Activated T-cell treated with anti-CD3 and anti-CD28 coated beads, Interleukin-2, amount 50 U/mL, for 72 hours (primary cell): ENCODE measurements at places on chromosomes 12 and 14.

DNA sequence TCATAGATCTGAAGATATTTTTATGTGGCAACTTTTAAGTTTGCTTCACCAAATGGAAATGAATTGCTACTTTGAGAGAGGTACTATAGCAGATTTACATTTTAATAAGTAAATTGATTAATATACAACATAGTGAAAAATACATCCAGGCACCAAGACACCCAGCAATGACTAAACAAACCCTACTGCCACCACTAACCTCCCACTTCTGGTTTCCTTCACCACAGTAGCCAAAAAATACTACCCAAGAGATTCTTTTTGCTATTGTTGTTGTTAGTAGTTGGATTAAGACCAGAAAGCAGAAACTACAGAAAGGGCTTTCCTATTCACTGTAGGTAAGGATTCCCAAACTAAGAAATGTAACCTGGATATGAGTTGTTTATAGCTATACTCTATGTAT lies 54.1 kb downstream of the COCH start:
- DNase-seq, result peak; percentile 14

GRCh38 chr14:67241411-67242167 lies at the start of gene PALS1:
PALS1 (plus strand) TSS chr14:67241435; CDS start chr14:67279171, 37,736 bp downstream.
- DNase-seq, result no peak

GRCh38 chr12:65099182-65099581 lies 21.9 kb downstream of the WIF1 start:
- no peak for DNase-seq

GRCh38 chr14:99986396-99986795 lies 78.8 kb upstream of the EVL start:
- no peak for DNase-seq

DNA sequence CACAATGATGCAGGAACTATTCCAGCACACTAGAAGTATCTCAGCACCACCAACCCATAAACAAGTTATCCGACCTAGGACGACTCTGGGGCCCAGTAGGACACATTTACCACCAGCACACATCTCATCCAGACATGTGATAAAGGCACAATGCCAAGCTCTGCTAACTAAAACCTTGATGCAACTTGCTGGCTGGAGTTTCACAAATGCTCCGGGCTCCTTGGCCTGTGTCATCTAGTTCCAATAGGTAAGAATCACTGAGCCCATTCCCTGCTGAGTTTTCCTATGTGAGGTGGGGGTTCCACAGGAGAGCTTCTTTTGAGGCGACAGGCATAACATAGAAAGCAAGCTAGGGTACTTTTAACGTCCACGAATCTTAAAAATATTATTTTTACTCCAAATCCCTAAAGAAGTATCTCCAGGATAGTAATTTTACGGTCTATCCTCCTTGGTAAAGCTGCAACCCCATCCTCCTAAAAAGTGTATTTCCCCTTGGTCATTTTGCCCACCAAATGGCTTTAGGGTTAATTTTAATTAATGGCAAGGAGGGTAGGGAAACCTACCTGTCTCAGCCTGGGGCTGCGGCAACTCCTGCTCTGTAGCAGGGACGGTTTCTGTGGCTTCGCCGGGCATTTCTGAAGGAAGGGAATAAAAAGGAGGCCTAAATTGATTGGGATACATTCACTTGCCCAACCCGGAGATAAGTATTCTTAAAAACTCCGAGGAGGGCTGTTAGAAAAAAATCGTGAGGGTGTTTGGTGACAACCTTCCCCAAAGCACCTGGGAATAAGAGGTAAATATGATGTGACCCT lies 1.0 kb downstream of the NACA start:
- DNase-seq, result no peak

GRCh38 chr12:126418400-126418799 lies 1353.2 kb downstream of the AACS start:
- DNase-seq, result no peak

GRCh38 chr12:116226026-116226425 lies 51.5 kb downstream of the MED13L start:
- DNase-seq, result no peak

- DNase-seq, result no peak
These were observed 397 bp downstream of the BDKRB1 start for GRCh38 chr14:96256407-96256806.

GRCh38 chr12:32476446-32476845 lies 77.1 kb downstream of the FGD4 start:
- DNase-seq, result no peak

- peak; percentile 81 for DNase-seq
These were observed 45.6 kb downstream of the STAB2 start for GRCh38 chr12:103632554-103633216.

GRCh38 chr14:51733147-51733546 lies 81.4 kb downstream of the FRMD6 start:
- DNase-seq, result no peak

- DNase-seq, result no peak
These were observed 184.7 kb downstream of the MED13L start for GRCh38 chr12:116092776-116093175.

DNA sequence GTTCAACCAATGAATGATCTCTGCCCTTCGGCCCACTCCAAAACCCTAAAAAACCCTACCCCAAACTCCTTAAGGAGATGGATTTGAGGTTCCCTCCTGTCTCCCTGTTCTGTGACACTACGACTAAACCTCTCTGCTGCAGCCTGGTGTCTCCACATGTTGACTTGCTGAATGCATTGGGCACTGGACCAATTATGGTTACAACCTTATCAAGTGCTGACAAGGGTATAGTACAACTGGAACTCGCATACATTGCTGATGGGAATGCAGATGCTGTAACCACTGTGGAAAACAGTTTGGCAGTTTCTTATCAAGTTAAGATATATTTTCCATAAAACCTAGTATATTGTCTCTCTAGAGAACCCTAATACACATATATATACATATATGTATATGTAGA lies 6.3 kb upstream of the DICER1 start:
- DNase-seq, result no peak

GRCh38 chr14:81138429-81138828 lies 82.3 kb downstream of the GTF2A1 start:
- DNase-seq, result no peak

DNA sequence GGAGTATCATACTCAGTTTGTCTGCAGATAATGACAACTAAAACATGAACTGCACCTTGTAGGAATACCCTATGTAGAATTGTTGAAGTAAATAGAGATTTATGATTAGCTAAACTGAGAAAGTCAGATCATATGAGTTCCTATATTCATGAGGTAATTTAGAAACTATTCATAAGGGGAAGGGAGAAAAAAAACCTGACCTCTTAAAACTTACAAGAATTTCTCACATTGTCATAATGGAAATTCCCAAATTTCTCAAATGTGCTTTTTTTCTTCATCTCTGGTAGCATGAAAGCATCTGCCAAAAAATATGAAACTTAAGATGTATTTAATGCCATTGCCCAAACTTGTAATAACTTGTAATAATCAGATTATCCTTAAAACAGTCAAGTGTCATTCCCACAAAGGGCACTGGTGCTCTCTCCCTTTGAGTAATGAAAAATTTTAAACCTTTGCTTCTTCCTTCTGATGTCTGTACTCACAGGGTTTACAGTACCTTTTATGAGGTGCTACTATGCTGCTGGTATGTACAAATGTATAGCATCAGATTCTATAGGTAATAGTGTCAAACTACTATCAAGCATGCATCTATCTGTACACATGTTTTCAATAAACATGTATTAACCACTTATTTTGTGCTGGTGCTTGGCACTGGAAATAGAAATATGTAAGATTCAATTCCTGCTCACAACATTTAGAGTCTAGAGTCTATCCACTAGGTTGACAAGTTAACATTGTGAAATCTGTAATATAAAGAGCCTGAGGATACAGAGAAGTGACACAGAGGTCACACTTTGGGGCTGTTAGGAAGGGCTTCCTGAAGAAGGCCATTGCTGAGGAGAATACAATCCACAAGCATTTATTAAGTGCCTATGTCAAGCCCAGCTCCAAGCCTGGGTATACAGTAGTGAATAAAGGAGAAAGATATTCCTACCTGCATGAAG lies 17.4 kb upstream of the DRAM1 start:
- no peak for DNase-seq

GRCh38 chr14:74425525-74426201 lies 347 bp downstream of the SYNDIG1L start:
- DNase-seq, result peak; percentile 70

DNA sequence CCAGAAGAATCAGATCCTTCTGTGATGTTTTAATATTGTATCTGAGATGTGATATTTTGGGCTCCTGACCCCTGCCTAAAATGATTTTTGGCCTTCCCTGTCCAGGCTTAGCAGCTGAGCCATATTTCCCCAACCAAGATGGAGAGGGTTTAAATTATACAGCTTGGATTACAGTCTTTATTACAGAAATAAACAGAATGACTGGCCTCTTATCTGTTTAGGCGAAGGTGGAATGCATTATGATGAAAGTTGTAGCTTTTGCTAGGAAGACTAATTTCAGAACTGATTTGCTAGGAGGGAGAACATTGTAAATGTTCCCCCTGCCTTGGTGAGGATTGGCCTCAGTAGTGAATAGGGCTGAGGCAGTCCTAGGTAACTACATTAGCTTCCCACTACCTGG lies 23.3 kb downstream of the BMAL2 start:
- no peak for DNase-seq

DNA sequence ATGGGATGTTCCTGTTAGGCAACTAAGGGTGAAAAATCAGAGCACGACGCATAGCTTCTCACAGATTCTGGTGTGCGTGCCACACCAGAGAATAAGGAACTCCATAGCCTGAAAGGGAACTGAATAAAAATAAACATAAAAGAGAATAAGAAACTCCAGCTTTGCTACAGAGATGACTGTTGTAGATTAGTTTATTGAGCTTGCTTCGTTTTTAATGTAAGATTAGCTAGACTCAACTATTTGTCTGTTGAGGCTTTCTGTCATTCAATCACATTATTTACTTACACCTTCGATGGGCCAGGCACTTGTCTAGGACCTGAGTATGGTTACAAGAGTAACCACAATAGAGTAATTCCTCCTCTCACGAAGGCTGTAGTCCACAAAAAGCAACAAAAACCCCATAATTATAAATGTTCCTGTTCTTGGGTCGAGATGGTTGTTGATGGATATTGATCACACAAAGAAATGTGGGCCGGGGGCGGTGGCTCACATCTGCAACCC lies 807 bp upstream of the ZCCHC8 start:
- no peak for DNase-seq

DNA sequence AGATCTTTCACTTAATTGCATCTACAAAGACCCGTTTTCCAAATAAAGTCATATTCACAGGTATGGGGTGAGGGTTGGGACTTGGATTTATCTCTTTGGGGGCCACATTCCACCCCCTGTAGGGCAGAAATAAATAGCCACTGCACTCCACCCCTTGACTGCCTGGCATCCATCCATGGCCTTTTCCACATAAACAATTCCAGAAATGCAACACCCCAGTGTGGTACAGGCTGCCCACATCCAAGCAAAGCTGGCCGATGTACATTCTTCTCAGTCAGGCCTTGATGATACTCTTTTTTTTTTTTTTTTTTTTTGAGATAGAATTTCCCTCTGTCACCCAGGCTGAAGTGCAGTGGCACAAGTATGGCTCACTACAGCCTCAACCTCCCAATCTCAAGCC lies 12.9 kb downstream of the DGLUCY start:
- DNase-seq, result no peak

DNA sequence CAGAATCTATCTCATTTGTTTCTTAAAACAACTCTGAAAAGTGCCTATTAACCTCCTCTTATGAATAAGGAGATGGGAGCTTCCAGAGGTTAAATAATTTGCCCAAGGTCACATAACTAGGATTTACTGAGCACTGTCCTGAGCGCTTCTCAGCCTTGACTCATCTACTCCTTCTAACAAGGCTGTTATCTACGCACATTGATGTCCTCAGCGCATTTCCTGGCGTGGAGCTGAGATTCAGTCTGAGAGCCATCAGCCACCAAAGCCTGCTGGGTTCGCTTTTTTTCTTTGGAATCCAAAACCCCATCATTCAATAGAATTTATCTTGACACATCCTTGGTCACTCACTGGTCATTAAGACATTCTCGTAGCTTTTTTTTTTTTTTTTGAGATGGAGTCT lies 29.3 kb downstream of the AK7 start:
- DNase-seq, result no peak

- DNase-seq, result no peak
These were observed 587 bp downstream of the DLK1 start for GRCh38 chr14:100727086-100727872.

DNA sequence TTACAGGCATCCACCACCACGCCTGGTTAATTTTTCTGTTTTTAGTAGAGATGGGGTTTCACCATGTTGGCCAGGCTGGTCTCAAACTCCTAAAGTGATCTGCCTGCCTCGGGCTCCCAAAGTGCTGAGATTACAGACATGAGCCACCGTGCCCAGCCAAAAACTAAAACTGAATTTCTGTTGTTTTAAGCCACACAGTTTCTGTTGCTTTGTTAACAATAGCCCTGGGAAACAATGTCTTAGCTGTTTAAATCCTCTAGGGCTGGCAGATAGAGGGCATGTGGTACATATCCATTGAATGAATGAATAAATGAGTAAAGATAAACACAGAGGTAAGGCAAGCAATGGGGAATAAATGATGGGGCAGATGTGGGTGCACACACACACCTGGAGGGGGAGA lies 8.0 kb upstream of the EIF5 start:
- DNase-seq, result no peak

GRCh38 chr12:49233842-49234526 lies 30.9 kb upstream of the TUBA1C start:
- DNase-seq, result no peak

DNA sequence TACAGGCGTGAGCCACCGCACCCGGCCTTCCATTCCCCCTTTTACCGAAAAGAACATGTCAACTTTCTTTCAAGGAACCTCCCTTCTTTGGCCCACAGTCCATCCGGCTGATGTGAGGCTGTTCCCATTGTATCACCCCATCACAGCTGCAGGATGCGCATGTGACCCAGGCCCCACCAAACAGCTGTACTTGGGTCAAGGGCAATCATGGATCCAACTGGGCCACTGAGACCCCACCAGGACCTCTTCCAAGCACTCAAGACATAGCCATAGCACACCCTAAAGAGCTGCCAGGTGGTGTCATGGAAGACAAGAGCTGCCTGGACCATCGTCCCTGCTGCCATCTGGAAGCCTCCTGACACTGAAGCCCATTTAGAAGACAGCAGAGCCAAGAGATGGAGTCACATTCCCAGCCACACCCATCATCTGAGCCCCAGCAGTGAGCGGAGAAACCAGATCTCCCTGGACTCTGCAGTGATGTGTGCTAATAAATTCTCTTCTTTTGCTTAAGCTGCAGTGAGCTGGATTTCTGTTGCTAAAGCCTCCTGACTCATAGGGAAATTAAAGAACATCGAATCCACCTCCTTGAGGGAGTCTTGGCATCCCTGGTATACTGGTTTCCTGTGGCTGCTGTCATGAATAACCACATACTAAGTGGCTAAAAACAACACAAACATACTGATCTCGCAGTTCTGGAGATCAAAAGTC lies 105.6 kb downstream of the KSR2 start:
- no peak for DNase-seq

DNA sequence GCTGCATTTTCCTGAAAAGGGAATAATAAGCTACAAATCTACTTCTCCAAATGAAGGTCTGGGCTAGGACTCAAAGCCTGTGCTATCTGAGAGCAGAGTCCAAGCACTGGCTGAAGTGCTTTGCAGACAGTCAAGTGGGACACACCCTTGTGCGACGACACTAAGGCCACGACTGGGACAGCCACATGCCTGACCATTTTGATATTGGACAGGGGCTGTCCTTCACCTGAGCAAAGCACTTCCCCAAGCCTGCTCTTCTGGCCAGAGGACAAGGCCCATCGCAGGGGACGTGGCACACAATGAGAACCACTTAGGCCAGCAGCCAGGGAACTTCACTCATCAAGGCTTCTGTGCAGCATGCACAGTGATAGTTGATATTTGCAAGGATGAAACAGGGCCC lies 71.4 kb downstream of the RBM19 start:
- DNase-seq, result no peak

- DNase-seq, result no peak
These were observed 126.8 kb upstream of the MAX start for GRCh38 chr14:65228956-65229747.
